ENCODE measurements at places on chromosomes 2 and 18.
A peak's percentile ranks its signal among the peaks of the same experiment; 100 is the strongest.

- DNase-seq, result no peak
Measured at GRCh38 chr2:240196716-240197461, 56.4 kb upstream of the OTOS start.

- peak; percentile 31 for DNase-seq
Measured at GRCh38 chr18:57976230-57976773, 67.7 kb upstream of the NEDD4L start.

- no peak for DNase-seq
Measured at GRCh38 chr2:641872-642815, 35.1 kb downstream of the TMEM18 start.

DNA sequence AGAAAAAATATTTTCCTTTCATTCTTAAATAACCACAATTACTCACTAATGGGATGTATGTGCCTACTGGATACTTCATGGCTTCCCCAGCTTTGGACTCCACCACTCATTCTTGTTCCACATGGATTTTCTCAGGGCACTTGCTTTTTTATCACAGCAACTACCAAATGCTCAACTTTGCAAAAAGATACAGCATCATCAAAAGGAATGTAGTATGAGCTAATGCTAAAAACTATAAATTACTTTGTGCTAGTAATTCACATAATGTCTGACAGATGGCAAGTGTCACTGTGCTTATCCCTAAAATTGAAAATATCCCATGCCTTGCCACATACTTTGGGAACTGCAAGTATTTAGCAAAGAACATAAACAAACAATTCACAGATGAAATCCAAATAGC is 130.4 kb upstream of the ZFP36L2 start:
- no peak for DNase-seq

- DNase-seq, result no peak
Measured at GRCh38 chr18:55778788-55779690, 191.0 kb upstream of the TCF4 start.

DNA sequence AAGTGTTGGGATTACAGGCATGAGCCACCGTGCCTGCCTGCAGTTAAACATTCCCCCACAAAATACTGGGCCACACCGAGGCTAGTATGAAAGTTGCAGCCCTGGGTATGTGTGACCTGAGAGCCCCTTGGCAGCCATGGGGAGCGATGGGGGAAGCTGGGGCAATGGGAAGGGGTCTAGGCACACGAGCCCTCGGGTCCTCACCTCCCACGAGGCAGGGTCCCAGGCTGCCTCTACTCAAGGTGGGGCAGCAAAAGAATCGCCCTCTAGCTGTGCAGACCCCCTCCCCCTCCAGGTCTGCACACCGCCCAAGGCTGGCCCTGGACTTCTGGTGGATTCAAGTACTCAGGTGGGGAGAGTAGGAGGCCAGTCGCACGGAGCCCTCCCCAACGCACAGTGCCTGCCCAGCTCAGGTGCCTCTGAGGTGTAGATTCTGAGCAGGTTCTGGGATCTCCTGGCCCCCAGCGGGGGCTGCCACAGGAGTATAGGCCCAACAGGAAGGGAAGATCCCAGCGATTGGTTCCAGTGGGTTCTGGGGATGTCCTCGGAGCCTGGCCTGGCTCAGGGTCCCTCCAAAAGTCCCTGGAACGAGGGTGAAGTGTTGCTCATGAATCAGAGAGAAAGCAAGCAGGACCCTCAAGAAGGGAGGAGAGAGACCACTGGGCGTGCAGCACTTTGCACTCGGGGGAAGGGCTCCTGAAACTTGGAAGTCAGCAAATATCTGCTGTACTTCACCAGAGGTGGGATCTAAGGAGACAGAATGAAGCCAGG is 2.6 kb downstream of the GPR35 start:
- DNase-seq, result no peak

GRCh38 chr2:100019499-100019898 is 122.9 kb downstream of the AFF3 start:
- no peak for DNase-seq

GRCh38 chr18:46160050-46160798 is 56.0 kb downstream of the HAUS1 start:
- DNase-seq, result peak; percentile 26

DNA sequence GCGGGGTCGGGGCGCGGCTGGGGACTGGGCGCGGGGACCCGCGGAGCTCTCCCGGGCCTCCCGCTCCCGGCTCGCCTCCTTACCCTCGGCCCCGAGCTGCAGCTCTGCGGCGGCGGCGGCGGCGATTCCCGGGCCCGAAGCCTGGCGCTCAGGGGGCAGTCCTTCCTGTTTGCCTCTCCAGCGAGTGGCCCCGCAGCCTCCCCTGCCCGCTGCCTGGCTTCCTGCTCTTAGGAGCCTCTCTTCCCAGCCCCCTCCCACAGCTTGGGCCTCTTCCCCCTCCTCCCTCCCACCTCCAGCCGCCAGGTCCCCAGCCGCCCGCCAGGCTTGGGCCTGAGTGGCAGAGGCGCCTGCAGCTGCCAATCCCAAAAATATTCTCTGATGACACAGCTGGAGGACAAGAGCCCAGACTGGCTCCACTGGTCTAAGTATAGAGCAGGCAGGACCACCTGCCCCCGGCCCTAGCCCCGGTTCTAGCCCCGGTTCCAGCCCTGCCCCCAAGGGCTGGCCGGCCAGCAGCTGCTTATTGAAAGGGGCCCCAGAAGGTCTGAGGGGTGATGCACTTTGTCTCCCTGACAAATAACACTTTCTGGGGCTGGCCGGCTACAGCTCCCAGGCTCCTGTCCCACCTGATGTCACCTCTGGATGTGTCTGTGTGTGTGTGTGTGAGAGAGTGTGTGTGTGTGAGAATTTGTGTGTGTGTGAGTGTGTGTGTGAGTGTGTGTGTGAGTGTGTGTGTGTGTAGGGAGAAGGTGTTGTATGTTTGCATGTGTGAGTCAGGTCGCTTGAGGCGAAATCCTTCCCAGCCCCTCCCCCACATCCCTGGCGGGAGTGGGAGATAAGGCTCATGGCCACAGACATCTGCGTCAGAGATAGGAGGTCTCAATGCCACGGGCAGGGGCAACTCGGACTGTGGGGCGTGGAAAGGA is at the start of gene OBSL1:
Gene OBSL1, minus strand, starts transcription at position 229 of the 926 bp plus-strand sequence. CDS start 307 bp downstream, outside the sequence.
- DNase-seq, result peak; percentile 91

DNA sequence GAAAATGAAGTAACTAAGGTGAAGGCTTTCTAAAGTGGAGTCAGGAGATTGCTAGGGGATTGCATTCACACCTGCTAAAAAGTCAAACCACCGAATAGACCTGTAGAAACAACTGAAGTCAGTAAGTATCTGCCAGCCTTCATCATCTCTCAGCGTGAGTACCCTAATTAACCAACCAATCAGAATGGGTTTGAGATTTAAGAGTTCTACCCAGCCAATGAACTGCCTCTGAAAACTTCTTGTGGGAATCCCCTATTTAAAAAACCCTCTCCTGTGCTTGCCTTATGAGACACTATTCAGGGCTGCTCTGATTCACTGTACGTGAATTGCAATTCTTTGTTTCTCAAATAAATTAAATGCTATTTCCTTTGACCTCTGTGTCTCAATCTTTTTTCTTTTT is 3.4 kb upstream of the FAM161A start:
- no peak for DNase-seq

DNA sequence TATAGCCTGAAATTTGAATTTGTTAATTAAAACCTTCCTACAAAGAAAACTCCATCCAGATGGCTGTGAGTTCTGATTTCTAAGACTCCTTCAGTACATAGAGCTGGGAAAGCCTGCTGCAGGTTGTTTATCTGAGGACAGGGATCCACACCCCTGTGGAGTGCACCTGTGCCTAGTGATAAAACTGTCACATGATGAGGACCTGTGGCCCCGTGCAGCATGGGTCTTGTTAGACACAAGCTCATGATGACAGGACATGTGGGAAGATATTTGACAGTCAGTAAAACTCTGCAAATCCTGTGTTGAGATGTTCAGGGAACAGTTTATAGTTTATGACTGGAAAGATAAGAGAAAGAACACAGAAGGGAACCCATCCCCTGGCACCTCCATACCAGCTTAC is 133.2 kb upstream of the TMEM18 start:
- no peak for DNase-seq

- DNase-seq, result no peak
Measured at GRCh38 chr2:75428646-75429443, 131.9 kb downstream of the EVA1A start.

DNA sequence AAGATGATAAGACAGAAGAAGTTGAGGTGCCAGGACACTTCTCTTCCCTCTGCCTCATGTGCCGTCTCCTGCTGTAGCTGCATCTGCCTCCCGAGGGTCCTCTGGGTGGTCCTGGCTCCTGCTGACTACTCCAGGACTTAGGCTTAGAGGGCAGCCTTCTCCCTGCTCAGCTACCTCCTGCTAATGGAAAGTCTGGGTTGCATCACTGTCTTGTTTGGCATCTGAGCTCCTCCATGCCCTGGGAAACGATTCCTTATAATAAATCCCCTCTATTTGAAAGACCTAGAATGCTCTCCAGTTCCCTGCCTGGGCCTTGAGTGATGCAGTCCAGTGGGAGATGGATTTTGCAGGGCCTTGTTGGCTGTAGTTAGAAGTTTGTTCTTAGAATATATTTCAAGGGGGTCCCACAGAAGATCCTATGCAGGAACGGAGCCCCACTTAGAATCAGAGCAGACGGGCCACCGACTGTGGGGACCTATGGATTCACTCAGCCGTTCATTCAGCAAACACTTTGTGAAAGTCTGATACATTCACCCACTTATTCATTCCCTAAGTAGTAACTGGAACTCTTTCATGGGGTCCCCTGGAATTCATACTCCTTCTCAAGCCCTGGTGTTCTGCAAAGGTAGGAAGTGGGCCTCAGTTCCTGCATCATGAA is 269.8 kb upstream of the HDAC4 start:
- no peak for DNase-seq

- DNase-seq, result no peak
Measured at GRCh38 chr2:16204886-16205620, 264.7 kb downstream of the MYCN start.

DNA sequence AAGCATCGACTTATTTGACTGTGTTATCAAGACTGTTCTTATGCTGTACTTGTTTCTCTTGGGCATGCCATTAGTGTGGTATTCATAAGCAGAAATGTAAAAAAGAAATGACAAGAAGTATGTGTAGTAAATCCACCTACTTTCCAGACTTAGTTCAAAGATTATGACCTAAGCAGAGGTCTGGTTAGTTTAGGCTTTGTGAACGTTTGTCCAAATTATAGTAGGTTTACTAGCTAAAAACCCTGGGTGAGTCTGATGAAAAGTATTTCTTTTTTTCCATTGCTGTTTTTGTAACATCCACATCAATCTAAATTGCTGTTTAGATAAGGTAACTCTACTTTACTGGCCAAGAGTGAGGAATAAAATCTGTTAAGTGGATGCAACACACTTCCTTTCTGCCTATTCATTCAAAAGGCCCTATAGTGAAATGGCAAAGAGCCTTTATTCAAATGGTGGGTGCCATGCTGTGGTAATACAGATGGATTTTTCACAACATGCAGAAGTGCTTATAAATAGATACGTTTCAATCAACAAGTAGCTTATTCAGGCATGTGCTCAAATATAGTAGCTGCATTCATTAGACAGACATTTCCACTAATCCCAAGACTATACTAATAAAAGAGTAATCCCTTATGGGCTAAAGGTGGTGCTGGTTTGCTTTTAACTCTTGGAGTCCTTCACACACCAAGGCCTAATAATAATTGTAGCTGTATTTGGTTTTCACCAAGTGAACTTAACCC is 122.5 kb upstream of the LTBP1 start:
- no peak for DNase-seq

DNA sequence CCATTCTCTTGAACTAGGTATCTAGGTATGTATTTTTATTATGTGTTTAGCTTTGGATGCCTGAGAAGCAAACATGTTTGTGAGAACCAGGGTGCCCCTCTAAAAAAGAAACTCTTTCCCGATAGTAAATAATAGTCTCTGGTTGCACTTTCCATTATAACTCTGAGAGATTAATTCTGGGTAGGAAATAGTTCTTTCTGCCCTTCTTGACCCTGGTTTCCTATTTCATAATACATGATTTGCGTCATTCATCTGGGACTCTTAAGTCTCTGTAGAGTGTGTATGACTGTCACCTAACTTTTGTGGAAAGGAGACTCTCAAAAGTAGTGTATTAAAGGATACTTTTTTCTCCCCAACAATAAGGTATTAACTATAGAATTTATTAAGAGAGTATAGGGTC is 31.5 kb downstream of the ACSL3 start:
- no peak for DNase-seq

DNA sequence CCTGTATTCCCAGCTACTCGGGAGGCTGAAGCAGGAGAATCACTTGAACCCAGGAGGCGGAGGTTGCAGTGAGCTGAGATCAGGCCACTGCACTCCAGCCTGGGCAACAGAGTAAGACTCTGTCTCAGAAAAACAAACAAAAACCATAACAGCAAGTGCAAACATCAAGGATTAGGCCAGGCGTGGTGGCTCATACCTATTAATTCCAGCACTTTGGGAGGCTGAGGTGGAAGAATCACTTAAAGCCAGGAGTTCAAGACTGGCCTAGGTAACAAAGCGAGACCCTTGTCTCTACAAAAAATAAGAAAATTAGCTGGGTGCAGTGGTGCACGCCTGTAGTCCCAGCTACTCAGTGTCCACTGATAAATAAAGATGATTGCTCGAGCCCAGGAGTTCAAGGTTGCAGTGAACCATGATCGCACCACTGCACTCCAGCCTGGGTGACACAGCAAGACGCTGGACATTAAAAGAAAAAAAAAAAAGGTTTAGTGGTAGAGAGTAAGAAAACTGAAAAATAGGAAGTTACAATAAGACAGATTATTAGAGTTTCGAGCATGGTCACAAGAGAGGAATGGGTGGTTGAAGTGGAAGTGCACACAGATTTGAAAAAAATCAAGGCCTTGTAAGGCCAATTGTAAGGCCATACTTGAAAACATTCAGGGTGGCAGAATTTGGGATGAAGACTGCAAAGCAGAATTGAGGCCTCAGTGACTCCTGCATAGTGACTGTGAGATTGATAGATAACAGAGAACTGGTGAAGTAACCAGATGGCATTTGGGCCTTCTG is 6.4 kb upstream of the KCMF1 start:
- DNase-seq, result no peak

Data from NCI-H510A treated with DMSO at 0.1 percent for 48 hours (cell line).